ENCODE measurements at places on chromosomes 11 and 22.

DNA sequence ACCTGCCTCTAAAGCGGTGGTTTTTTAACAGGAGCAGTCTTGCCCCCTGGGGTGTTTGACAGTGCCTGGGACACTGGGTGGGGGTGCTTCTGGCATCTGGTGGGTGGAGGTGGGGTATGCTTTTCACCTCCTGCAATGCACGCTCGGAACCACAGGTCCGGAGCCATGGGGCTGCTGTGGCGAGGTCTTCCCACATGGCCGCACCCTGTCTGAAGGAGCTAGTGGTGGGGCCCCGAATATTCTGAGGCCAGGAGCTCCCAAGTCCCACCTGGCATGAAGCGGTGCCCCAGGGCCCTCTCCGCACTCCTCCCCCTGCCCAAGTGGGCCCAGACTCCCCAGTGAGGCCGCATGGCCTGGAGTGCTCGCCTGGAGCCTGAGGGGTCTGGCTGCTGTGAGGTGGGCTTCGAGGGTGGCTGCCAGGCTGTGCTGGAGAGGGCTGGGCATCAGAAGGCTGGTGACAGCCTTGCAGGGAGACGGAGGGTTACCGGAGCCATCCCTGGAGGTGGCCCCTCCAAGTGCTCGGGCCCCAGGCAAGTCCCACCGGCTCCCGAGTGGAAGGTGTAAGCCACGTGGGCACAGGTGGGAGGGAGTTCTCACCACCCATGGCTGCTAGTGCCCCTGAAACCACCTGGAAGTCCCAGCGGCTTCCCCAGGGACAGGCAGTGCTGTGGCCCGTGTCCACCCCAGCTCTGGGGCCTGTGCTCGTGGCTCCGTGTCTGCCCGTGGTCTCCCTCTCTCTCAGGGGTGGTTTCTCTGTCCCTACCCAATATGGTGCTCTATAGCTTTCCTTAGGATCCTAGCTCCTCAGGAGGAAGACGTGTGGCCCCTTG lies 15.1 kb downstream of the TBX1 start:
- DNase-seq = no peak

DNA sequence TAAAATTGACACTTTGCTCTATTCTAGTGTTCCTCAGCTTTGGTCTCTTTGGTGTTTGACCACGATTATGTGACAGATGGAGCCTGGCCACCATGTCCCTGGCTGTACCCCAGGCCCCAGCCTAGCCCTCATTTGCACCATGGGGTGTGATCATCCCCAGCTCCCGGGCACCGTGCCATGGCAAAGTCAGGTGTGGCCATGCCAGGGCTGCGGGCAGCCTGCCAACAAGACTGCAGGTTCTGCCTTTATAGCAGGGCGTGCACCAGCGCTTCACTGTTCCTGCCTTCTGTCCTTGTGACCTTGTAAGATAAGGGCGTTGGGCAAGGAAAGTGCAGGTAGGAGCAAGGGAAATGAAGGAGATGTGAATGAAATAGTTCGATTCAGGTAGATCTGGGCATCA lies 22.4 kb upstream of the APOBEC3A start:
- no peak for DNase-seq

DNA sequence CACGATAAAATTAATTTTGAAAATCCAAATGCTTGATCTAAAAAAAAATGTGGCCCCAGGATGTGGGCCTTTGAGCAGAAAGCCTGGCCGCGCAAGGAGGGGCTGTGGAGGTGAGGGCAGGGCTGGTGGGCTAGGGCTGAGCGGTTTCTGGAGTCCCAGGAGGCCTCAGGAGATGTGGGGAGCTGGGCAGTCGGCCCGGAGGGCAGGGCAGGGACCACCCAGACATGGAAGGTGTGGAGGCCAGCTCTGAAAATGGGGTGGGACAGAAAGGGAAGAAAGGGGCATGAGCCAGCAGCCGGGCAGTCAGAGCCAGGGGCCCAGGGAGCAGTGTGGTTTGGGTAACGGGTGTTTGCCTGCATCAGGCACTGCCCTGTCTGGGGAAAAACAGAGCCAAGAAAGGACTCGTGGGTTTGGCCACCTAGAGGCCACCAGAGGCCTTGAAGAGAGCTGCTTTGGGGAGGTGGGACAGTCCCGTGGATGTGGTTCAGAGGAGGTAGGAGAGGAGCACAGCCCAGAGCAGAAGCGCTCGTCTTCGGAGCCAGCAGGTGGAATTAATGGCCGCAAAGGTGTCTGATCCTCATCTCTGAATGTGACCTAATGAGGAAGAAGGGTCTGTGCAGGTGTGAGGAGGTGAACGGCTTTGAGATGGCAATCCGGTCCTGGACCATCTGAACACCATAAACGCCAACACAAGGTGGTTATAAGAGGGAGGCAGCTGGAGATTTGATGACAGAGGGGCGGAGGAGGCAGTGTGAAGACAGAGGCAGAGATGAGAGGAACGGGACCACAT lies 50.2 kb downstream of the IGF2 start:
- no peak for DNase-seq

- no peak for DNase-seq
Measured at GRCh38 chr11:12019337-12019736, 10.9 kb upstream of the DKK3 start.

DNA sequence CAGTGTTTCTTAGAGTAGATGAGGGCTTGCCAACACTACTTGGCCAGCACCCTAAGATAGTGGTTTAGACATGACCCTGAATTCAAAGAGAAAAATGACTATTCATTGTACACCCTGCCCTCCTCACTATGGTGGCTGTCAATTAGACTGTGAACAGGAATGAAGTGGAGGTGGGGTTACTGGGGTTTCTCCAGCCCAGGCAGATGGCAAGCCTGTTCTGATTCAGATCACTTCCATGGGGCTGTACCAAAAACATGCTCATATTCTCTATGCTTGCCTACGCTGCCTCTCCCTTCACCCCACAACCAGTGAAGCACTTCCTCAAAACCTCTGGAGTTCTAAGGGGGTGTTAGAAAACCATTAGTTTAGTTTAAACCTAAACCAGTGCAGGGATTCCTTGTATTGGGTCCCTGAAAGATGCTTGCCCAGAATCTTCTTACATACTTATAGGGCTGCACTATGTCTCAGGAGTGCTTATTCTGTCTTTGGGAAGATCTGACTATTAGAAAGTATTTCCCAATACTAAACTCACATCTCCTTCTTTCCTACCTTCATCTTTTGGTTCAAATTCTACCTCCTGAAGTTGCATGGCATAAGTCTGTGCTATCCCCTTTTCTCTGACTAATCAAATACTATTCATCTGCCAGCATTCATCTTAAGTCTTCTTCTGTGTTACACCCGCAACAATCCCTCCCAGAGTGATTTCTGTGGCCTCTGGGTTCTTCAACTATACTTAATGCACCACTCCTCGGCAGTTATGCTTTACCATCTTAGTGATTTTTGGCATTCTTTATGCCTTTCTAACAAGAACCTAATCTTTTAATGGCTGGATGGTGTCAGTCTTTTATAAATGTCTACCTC lies 71.8 kb downstream of the ATG16L2 start:
- DNase-seq = no peak

All from erythroblast (primary cell).